ENCODE measurements at places on chromosomes 12 and 14.
A peak's percentile ranks its signal among the peaks of the same experiment; 100 is the strongest.

DNA sequence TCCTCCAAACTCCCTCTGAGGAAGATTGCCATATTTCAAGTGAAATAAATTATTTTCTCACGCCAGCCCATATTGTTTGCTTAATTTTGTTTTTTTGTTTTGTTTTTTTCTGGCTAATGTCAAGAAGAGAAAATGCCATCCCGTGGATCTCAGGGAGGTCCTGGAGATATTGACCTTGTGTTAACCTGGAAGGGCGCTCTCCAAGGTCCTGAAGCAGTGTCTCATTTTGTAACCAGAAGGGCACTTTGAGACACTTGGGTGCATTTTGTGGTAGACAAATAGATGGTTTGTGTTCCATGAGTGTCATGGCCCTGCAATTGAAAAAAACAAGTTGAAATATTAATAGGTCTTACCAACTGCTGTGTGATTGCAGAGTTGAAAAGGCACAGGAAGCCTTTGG is 268.9 kb downstream of the SUDS3 start:
- DNase-seq = no peak

DNA sequence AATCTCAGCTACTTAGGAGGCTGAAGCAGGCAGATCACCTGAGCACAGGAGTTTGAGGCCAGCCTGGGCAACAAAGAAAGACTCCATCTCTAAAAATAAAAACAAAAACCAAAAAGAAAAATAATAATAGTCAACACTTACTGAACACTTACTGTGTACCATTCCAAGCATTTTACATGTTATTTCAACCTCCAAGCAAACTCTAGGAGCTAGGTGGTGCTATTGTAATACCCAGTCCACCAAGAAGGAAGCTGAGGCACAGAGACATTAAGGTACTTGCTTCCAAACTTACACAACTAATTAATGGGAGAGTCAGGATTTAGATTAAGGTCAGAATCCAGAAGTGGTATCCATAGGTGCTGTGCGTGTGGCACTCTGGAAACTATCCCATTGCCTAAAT is 13.7 kb upstream of the OR6J1 start:
- DNase-seq = peak; percentile 26

DNA sequence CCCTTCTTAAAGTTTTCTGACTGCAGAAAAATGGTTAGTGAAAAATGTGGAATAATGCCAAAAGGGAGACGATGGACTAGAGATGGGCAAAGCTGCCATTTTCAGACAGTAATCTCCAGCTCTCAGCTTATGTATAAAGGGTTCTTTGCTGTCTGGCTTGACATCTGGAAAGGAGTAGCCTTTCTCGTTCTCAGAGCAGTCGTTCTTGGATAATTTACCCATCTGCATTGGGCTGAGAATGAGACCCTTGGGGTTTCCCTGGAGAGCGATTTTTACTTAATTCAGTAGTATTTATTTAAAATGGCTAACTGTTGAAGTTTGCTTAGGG is 1.2 kb downstream of the NUDT4 start:
- no peak for DNase-seq

- no peak for DNase-seq
Measured at GRCh38 chr12:103494051-103494733, 1.6 kb downstream of the C12orf42 start.

- peak; percentile 23 for DNase-seq
Measured at GRCh38 chr12:50734409-50735263, 29.3 kb upstream of the ATF1 start.

All from astrocyte of the cerebellum (primary cell).